Small intestine (tissue), 16 donors: ENCODE measurements at places on chromosomes 6 and 20. TPM values are rescaled to one million over a fixed set of nuclear protein-coding genes. Genes with fewer than 3 reads are reported as not detected.
A peak's percentile ranks its signal among the peaks of the same experiment; 100 is the strongest.

The VSX1 gene
- not detected for polyA plus RNA-seq

GRCh38 chr20:63222541-63222940 is 6.6 kb upstream of the YTHDF1 start:
- H3K4me1 ChIP-seq = no peaks in the 10 kb centered on the region
- no peaks in the 10 kb centered on the region for H3K36me3 ChIP-seq
- no peak overlapping the region for H3K4me3 ChIP-seq
- no peaks in the 10 kb centered on the region for H3K27me3 ChIP-seq
- DNase-seq = no peak

DNA sequence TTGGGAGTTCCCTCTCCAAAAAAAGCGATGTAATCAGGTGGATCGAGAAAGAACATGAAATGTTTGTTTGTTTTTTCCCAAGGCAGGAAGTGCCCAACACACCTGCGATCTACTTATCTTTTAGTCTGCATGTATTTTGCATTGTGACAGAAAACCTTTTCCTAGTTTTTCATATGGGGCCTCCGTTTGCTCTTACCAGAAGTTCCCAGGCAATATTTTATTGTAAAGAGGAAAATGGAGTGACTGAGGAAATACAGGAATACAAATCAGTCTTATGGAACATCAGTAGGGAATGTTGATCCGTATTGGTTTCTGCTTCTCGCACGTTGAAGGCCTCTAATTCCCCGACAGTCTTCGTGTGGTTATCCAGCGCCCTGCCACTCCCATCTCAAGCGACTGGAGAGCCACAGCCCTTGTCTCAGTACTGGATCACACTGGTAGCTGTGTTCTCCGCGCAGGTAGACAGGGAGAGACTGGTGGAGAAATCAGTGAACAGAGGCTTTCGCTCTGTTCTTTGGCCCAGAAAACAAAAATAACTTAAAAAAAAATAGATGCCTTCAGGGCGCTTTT is 107.4 kb downstream of the TRIM27 start:
- H3K4me3 ChIP-seq = no peak overlapping the region
- DNase-seq = no peak
- H3K4me1 ChIP-seq = no peaks in the 10 kb centered on the region

DNA sequence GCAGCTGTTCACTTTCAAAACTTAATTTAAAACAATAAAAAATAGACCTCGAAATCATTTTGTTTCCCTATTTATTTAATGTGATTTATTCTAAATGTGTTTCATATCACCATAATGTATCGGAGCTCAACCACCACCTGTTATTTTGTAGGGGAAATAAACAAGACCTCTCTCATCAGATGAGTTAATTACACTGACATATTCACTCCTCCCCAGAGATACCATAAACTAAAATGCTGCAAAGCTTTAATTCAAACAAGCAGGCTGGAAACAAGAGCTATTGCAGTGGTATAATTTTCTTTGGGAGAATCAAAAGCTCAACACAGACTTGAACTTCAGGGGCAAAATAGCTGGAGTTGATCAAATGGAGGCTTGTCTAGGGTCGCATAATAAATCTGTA is 303.5 kb upstream of the TSHZ2 start:
- H3K4me1 ChIP-seq = no peaks in the 10 kb centered on the region
- no peak overlapping the region for H3K4me3 ChIP-seq
- no peaks in the 10 kb centered on the region for H3K36me3 ChIP-seq
- no peak for DNase-seq

GRCh38 chr6:129273161-129273560 is 390.2 kb downstream of the LAMA2 start:
- no peak overlapping the region for H3K27ac ChIP-seq
- no peaks in the 10 kb centered on the region for H3K36me3 ChIP-seq
- no peak overlapping the region for H3K4me3 ChIP-seq
- H3K27me3 ChIP-seq = no peaks in the 10 kb centered on the region

GRCh38 chr6:166691199-166691598 is 64.1 kb upstream of the RPS6KA2 start:
- H3K27ac ChIP-seq = no peak overlapping the region
- H3K36me3 ChIP-seq = no peaks in the 10 kb centered on the region
- no peak overlapping the region for H3K4me3 ChIP-seq
- no peaks in the 10 kb centered on the region for H3K4me1 ChIP-seq
- peaks cover 26% of the 10 kb centered on the region for H3K27me3 ChIP-seq

GRCh38 chr20:55415567-55416142 is 589.7 kb downstream of the CBLN4 start:
- no peak for DNase-seq
- H3K27ac ChIP-seq = no peak overlapping the region
- H3K36me3 ChIP-seq = no peaks in the 10 kb centered on the region
- H3K4me1 ChIP-seq = no peaks in the 10 kb centered on the region
- H3K27me3 ChIP-seq = no peaks in the 10 kb centered on the region

- no peak overlapping the region for H3K4me3 ChIP-seq
- H3K27ac ChIP-seq = no peak overlapping the region
- H3K36me3 ChIP-seq = no peaks in the 10 kb centered on the region
- DNase-seq = peak; percentile 46
Measured at GRCh38 chr6:50791900-50792508, 26.7 kb upstream of the TFAP2B start.

DNA sequence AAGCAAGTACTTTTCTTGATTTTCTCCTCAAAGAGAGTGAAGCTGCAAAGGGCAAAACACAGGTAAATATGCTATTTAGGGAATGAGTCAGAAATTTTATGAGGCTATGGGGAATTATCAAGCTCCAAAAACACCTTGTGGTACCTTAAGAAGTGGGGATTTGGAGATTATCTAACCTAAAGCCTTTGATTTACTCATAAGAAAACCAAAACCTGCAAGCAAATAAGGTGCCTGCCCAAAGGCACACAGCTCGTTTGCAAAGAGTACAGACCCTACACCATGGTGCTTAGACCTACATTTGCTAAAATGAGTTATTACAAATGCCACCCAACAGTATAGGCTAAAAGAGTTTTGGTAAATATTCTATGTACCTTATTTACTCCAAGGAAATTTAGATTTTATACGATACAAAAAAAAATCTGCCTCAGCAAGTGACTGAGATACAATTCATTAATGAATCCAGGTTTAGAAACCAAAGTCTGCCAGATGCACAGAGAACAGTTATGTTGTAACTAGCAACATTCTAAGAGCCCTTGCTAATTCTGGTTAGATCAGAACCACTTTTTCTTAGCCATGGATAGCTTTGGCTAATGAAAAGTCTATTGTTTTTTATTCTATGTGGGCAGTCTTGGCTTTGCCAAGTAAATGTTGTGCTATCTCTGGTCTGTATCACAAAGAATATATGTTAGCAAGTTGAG is 101.5 kb downstream of the KHDC1L start:
- no peak overlapping the region for H3K27ac ChIP-seq
- no peak for DNase-seq

DNA sequence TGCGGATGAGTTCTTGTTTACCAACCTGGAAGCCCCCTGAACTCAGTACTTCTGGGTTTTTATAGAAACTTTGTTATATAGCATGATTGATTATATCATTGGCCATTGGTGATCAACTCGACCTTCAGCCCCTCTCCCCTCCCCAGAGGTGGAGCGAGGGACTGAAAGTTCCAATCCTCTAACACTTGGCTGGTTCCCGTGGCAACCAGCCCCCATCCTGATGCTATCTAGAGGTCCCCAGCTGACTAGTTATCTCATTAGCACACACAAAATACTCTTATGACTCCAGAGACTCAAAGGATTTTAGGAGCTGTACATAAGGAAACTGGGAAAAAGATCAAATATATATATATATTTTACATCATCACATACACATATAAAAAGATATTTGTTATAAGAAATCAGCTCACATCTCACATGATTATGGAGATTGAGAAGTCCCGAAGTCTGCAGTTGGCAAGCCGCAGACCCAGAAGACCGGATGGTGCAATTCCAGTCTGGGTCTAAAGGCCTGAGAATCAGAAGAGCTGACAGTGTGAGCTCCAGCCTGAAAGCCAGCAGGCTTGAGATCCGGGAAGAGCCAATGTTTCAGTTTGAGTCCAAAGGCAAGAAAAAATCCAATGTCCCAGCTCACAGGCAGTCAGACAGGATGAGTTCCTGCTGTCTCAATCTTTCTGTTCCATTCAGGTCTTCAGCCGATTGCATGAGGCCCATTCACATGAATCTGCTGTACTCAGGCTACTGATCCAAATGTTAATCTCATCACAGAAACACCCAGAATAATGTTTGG is 179.3 kb upstream of the DTNBP1 start:
- H3K4me1 ChIP-seq = no peaks in the 10 kb centered on the region
- H3K27ac ChIP-seq = no peak overlapping the region
- no peaks in the 10 kb centered on the region for H3K36me3 ChIP-seq
- no peak for DNase-seq
- H3K27me3 ChIP-seq = no peaks in the 10 kb centered on the region

DNA sequence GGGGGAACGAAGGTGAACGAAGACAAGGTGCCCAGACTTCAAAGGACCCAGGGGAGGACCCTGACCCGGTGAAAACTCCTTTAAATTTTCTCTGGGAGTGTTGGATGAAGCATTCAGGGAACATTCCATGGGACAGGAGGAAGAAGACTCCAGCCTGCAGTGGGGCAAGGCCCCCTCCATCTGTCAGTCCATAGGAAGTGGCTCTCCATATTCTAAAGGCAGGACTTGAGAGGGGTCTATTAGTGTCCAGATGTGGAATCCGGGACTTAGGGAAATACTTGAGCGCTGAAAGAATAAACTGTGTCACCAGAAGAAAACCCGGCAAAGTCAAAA is 3.2 kb upstream of the BPIFA2 start:
- H3K4me3 ChIP-seq = no peak overlapping the region
- peaks cover 3% of the 10 kb centered on the region for H3K27me3 ChIP-seq
- no peaks in the 10 kb centered on the region for H3K36me3 ChIP-seq
- no peak for DNase-seq

- no peaks in the 10 kb centered on the region for H3K4me1 ChIP-seq
- DNase-seq = no peak
- H3K36me3 ChIP-seq = no peaks in the 10 kb centered on the region
- H3K4me3 ChIP-seq = no peak overlapping the region
Measured at GRCh38 chr6:82057846-82058554, 189.5 kb downstream of the IBTK start.

DNA sequence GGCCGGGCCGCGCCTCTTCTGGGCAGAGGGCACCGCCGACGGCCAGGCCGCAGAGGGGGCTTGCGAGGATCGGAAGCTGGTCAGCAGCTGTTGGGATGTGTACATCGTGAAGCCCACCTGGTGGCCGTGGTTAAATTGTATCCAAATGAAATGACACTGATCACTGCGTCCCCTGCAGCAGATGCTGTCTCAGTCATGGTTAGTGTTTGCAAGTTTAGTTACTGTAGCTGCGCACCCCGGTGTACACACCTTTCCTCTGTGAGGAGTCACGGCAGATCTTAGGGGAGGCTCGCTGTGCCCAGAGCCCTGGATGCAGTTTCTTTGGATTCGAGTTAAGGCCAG is 653 bp downstream of the NAA20 start:
- H3K27me3 ChIP-seq = no peaks in the 10 kb centered on the region
- peak overlapping the region; percentile 86 for H3K4me3 ChIP-seq
- no peak overlapping the region for H3K27ac ChIP-seq
- DNase-seq = no peak
- H3K4me1 ChIP-seq = peaks cover 10% of the 10 kb centered on the region

DNA sequence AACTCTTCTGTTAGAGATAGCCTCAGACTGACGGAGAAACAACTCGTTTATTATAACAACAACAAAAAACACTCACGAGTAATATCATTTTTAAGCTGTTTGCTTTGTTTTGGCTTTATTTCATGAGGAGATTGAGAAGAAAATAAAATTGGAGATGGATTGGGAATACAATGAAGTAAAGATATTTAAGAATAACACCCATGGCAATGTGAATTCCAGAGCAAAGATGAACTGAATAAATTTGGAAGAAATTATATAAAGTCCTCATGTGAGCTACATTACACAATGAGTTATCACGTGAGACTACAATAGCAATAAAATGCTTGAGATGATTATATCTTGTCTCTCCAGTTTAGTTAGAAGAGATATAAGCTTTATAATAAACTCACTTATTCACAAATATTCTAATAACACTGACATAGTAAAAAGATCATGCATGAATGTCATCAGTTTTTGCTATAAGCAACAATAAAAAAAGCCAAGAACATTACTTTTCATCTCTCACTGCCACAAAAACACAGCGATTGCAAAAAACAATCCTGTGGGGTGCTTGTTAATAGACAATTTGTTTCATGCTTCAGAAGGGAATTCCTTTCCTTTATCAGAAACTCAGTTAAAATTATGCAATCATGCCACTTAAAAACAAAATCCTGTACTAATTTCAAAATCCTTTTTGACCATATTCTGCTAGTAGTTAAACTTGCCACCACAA is 696.7 kb upstream of the MARCKS start:
- no peak overlapping the region for H3K4me3 ChIP-seq
- H3K27ac ChIP-seq = no peak overlapping the region
- no peak for DNase-seq
- no peaks in the 10 kb centered on the region for H3K27me3 ChIP-seq
- no peaks in the 10 kb centered on the region for H3K4me1 ChIP-seq
